ENCODE measurements at places on chromosomes 12 and 14.

- DNase-seq, result no peak
Measured at GRCh38 chr14:103805708-103806107, 41.7 kb downstream of the PPP1R13B start.

GRCh38 chr14:32601069-32601468, 272.0 kb downstream of the AKAP6 start:
- no peak for DNase-seq

GRCh38 chr12:49970658-49971057, 2.1 kb upstream of the AQP6 start:
- DNase-seq, result no peak

DNA sequence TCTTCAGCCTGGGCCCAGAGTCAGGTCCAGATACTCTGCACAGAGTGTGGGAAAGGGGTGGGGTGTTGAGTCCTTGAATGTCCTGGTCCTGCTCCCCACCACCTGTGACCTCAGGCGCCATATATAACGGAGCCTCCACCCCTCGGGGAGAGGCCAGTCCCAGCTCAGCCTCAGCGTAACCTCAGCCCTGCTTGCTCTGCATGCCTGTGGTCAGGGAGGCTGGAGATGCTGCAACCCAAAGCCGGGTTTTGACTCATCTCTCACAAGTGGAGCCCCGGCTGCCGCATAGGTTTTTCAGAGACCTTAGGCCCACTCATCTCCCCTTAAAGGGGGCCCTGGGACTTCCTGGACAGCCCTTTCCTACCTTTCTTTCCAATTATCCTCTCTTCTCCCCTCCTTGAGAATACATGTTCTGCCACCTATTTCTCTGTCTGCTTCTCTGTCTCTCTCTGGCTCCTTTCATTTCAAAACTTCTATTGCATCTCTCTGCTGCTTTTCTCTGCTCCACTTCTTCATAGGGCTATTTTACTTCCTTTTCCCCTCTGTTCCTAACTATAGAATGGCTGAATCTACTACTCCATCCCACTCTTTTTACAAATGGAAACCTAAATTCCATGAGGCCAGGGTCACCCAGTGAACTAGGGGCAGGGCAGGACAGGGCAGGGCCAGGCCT, 1.2 kb downstream of the ITGB7 start:
- DNase-seq, result peak; percentile 67

- DNase-seq, result peak; percentile 24
Measured at GRCh38 chr12:76030341-76031080, 1.1 kb downstream of the PHLDA1 start.

DNA sequence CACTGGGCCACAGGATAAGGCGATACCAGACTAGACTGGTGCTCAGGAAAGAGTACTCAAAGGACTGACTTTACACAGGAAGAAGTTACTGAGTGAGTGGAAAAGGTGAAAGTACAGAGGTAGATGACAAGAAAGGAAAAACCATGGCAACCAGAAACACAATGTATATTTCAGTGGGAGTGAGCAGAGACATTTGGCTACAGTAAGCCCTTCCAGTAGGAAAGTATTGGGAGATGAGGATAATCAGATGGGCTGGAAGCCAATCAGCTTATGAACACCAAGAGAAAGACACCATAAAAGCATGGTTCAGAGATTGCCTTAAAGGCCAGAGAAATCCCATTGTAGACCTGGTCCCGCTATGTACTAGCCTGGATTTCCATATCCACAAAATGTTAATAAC, 51.6 kb downstream of the TMTC1 start:
- DNase-seq, result no peak

- no peak for DNase-seq
Measured at GRCh38 chr14:71311061-71311460, 403.8 kb downstream of the PCNX1 start.

DNA sequence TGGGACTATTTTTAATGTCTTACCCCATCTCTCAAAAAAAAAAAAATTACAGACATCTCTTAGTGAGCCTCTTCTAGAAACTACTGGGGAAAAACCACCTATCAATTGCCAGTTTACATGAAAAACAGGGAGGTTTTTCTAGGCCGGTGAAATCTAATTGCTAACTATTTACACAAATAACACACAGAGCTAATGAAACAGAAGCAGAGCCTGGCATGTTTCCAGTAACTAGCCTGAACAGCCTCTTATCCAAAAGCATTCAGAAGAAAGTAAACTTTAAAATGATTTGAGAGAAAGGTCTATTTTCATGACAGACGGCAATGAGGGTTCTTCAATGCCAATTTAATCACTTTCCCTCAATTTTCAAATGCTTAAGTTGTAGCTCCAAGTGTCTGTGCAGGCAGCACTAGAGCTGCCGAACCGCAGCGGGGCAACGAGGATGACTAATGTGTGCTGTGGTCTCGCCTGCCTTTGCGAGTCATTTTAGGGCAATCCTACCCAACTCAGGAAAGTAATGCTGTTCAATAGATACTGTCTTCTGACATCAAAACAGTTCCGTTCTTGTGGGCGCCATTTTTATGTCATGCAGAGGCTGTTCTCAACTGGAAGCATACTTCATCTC, 84.6 kb downstream of the SETD3 start:
- no peak for DNase-seq

GRCh38 chr14:51776102-51776894, 84.1 kb upstream of the GNG2 start:
- peak; percentile 71 for DNase-seq

DNA sequence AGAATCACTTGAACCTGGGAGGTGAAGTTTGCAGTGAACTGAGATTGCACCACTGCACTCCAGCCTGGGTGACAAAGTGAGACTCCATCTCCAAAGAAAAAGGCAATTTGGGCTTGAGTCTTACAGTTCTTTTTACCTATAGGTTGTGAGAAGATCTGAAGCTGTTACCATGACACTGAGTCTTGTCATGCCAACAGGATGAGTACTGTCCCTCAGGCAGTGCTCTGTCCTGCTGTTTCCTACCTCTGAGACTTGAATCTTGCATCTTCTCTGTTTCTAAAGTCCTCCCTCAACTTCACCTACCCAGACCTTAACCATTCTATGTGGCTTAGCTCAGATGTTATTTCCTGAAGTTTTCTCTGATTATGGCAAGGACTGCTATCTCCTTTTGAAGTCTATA, 400.8 kb upstream of the PRICKLE1 start:
- DNase-seq, result no peak

GRCh38 chr12:117098361-117099217, 627 bp downstream of the TESC start:
- DNase-seq, result no peak

DNA sequence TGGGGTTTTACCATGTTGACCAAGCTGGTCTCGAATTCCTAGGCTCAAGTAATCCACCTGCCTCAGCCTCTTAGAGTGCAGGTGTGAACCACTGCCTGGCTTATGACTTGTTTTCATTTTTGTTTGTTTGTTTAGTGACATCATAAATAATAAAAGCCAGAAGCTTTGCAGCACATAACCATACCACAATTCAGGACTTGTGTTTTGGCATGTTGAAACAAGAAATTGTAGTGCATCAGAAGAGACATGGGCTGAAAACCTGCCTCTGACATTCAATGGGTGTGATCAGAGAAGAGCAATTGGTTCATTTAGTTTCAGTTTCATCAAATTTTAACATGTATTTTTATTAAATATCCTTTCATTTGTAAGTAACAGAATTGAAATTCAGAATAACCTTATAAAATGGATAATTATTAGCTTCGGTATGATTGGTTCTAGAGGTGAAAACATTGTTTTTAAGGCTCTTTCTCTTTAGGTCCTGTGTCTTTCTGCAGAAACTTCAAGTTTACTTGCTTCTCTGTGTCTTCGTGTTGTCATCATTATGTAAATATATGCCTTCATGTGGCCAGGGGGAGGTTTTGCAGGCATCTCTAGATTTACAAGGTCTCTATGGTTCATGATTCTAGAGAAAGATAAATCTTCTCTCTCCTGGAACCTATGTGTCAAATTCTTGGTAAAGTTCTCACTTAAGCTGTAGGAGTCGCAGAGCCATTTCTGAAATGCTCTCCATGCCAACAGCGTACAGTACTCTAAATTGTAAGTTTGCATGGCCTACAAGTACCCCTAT, 312.0 kb downstream of the KCNC2 start:
- no peak for DNase-seq

DNA sequence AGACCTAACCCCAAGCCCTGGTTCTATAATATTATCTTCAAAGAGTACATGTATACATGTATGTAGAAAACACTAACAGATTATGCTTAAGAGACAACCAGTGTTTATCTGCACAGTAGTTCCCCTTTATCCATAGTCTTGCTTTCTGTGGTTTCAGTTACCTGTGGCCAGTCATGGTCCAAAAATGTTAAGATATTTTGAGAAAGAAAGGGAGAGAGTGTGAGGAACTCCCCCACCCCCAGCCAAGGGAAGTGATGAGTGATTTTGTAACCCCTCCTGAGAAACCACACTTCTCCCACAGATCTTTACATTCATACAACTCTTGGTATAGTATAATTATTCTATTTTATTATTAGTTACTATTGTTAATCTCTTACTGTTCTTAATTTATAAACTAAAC, 77.3 kb upstream of the CNTN1 start:
- no peak for DNase-seq

- no peak for DNase-seq
Measured at GRCh38 chr12:14256121-14256520, 109.4 kb upstream of the ATF7IP start.

DNA sequence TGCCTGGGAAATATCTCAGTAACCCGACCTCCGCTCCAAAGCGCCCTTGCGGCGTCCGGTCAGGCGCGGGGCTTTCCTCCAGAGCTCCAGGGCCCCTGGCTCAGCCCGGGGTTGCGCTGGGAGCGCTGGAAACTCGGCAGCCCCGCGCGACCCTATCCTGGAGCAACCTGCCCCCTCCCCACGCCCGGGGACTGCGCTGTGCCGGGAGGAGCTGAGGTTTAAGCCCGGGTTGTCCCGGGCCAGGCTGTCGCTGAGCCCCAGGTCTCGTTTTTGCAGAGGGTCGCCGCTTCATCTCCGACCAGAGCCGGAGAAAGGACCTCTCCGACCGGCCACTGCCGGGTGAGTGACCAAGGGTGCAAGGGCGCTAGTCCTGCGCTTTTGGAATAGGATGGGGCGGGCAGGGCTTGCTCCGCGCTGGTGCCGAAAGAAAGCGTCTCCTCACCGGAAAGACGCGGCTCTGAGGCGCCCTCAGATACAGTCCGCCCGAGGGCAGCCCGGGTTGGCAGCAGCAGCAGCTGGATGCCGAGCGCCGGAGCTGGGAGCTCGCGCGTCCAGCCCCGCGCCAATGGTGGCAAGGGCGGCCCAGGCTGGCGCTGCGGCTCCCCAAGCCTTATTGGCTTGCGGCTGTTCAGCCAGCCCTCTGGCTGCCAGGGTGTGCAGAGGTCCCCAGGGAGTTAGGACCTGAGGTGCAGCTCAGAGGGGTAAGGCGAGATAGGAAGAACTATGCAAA, 1.5 kb downstream of the SPX start:
- no peak for DNase-seq

DNA sequence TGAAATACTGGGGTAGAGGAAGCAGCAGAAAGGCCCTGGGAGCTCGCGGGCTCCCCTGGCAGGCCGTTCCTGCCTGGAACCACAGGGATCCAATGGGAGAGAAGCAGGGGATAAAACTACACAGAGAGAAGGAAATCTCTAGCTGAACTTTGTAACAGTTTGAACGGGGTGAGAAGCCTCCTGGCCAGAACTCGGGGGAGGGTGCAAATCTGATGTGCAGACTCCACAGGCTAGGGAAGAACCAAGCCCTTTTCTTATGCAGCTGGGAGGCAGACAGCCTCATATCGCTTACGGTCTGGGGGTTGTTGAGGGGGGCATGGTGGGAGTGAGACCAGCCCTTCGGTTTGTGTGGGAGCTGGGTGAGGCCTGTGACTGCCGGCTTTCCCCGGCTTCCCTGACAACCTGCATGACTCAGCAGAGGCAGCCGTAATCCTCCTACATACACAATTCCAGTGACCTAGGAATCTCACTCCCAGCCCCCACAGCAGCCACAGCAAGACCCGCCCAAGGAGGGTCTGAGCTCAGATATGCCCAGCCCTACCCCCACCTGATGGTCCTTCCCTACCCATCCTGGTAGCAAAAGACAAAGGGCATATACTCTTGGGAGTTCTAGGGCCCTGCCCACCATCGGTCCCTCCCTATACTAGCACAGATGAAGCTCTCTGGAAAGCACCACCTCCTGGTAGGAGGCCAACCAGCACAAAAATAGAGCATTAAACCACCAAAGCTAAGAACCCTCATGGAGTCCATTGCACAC, 143.0 kb downstream of the TMTC1 start:
- peak; percentile 44 for DNase-seq

DNA sequence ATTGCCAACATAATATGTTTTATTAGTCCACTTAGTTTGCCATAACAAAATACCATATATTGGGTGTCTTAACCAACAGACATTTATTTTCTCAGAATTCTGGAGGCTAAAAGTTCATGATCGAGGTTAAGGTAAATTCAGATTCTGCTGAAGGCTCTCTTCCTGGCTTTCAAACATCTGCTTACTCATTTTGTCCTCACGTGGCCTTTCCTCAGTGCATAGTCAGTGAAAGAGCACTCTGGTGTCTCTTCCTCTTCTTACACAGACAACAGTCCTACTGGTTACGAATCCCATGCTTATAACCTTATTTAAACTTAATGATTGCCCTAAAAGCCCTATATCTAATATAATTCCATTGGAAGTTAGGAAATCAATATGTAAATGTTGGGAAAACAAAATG, 479.7 kb downstream of the FSCB start:
- DNase-seq, result no peak

GRCh38 chr12:120993496-120993895, 15.2 kb downstream of the HNF1A start:
- DNase-seq, result no peak

DNA sequence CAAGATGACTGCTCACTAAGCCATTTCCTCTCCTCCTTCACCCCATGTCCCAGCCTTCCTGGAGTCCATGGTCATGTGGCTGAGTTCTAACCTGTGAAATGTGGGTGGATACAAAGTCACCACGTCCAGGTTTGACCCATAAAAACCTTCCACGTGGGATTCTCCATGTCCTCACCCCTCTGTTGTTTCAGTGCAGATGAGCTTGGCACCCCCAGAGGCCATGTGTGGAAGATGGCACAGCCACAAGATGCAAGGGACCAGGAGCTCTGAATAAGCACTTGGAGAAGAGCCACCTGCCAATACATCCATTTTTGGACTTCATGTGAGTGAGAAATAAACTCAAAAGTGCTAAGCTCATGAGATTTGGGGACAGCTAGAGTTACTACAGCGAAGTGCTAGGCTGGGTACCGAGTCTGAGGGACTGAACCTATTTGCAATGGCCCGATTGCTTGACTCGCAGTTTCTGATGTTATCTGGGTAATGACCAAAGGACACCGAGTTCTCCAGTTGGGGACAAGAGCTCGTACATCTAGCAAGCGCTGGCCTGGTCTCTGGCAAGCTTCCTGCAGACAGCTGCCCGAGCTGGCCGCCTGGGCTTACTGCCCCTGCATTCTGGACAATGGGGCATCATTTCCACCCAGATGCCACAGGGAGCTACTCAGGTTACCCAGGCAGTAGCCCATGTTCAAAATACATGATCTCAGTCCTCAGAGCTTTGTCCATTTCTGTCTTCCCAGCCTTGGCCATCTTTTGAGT, 7.7 kb upstream of the SLC24A4 start:
- DNase-seq, result no peak

GRCh38 chr12:54393743-54394142, 9.2 kb upstream of the ZNF385A start:
- no peak for DNase-seq

Data from fibroblast of the conjunctiva (primary cell).